ENCODE measurements at places on chromosomes 16 and 17.
A peak's percentile ranks its signal among the peaks of the same experiment; 100 is the strongest.

GRCh38 chr17:28717578-28718332, at the start of gene RAB34:
Gene RAB34 (minus strand): TSS chr17:28717868. CDS start chr17:28717266, 602 bp downstream.
- no peak for DNase-seq

DNA sequence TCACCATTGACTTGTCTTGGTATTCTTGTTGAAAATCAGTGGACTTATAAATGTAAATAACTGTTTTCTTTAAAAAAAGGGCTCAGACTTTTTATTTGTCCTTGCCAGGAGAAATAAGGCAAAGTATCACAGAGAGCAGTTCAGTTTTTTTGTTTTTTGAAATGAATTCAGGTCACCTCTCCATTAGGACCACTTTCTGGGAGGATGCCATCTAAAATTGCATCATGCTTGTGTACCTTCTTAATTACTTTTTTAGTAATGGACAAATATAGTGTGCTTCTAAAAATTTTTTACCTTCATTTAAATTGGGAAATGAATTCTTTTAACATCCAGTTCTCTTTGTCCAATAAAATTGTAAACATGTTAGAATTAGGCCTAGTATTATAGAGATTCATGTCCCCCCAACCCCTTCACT, 210.0 kb downstream of the BCAS3 start:
- no peak for DNase-seq

DNA sequence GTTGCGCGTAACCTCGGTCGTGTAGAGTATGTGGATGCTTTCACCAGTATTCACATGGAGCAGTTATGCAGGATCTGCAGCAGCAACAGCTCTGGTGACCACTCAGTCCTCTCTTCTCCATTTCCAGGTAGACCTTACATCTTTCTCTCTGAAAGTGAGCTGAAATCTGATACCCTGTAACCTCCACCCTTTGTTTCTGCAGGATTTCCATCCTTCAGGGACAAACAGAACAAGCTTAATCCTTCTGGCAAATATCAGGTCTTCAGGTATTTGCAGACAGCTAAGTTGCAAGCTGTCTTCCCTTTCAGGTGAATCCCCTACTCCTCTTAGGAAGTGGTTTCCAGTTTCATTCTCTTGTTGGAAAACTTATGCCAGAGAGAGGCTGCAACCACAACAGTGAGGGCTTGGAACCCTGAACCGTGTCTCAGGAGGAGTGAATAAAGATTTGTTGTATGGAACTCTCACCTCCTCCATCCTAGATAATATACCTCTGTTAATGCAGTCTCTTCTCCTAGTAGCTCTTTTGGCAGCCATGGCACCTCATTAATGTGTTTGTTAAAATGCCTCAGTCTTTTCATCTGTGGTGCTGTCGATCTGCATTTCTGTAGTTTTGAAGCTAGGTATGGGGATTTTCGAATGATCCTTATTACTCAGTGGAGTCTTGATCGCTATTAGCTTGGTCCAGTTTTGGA, 172.5 kb downstream of the PRKCA start:
- no peak for DNase-seq

- no peak for DNase-seq
These were observed 25.4 kb downstream of the CRAMP1 start for GRCh38 chr16:1637526-1637925.

DNA sequence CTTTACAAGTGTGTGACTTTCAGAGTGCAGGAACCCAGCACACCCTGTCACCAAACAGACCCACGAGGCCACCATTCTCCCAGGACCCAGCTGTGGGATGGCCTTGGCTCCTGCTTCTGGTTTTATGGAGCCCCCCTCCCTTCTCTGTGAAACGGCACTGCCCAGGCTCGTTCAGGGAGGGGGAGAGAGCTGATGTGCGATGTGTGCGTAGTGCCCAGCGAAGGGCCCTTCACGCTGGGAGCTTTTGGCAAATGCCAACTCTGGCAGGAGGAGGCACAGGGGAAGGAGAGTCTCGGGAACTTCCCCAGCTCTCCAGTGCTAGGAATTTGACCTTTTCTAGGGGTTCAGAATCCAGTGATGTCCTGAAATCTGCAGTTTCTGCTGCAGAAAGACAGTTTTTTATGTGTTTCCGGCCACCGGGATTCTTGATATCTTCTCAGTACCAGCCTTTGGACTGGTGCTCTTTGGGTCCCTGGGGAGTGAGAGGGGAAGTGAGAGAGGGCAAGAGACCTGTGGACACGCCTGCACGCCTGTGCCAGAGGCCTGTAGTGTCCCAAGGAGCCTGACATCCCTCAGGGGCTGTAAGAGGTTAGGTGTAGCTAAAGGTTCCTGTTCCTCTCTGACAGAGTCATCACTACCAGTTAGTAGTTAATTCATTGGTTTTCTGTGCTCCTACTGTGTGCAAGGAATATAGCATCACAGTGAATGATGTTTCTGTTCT, 45.1 kb downstream of the CMIP start:
- DNase-seq = no peak

GRCh38 chr17:146546-146945, 9.2 kb downstream of the SCGB1C2 start:
- DNase-seq = no peak

- DNase-seq = no peak
These were observed 186.7 kb downstream of the MSI2 start for GRCh38 chr17:57442914-57443571.

DNA sequence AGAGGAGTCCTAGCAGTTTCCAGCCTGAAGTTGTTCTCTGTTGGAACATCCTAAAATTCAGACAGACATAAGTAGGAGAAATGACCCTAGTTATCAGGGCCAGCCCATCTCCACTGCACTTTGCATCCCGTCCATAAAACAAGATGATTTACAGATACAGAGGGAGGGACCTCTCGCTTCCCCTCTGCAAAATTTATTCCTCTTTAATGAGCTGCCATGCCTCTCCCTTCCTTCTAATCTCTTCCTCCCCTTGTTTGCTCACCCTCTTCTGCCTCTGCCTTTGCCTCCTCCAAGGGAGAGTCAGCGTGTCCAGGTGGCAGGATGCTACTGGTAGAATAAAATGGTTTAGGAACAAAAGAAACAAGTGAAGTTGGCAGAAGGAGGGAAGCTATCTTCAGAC, 351.3 kb downstream of the SOX9 start:
- no peak for DNase-seq

- DNase-seq = no peak
These were observed 12.2 kb downstream of the HIC1 start for GRCh38 chr17:2067048-2067561.

GRCh38 chr16:75550211-75550662, 5.8 kb downstream of the TMEM231 start:
- DNase-seq = peak; percentile 14

- DNase-seq = no peak
These were observed 5.2 kb upstream of the KCNH6 start for GRCh38 chr17:63517825-63518534.

DNA sequence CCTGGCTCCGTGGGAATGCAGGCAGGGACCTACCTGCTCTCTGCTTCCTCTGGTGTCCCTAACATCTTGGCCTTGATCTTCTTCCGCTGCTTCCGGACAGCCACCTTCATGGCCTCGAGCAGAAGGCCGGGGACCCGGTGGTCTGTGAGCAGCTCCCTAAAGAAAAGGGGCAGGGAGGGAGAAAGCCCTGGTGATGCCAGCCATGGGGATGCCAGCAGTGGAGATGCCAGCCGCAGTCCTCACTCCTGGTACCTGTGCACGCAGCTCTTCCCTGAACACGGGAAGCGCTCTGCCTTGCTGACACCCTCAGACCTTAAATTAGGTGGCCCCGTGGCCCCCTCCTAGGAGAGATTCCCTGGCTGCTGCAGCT, 1.9 kb downstream of the RILP start:
- DNase-seq = no peak

DNA sequence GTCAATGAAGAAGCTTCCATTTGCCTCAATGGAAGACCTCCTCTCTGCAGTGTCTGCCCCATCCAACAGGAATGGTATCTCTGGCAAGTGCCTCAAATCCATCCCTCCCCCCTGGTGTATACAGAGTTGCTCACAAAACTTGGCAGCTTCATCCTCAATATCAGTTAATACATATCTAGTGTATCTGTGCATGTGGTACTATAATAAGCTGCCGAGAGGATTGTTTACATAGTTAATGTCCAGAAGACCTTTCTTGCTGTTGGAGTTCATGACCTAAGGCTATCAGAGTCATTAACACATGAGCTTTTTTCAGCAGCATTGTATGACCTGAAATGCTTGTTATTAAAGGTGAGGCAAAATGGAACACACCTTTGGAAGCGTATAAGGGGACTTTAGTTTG, 14.0 kb upstream of the RASL10B start:
- DNase-seq = no peak

- DNase-seq = peak; percentile 26
These were observed 180.8 kb downstream of the RBFOX1 start for GRCh38 chr16:7513429-7513828.

DNA sequence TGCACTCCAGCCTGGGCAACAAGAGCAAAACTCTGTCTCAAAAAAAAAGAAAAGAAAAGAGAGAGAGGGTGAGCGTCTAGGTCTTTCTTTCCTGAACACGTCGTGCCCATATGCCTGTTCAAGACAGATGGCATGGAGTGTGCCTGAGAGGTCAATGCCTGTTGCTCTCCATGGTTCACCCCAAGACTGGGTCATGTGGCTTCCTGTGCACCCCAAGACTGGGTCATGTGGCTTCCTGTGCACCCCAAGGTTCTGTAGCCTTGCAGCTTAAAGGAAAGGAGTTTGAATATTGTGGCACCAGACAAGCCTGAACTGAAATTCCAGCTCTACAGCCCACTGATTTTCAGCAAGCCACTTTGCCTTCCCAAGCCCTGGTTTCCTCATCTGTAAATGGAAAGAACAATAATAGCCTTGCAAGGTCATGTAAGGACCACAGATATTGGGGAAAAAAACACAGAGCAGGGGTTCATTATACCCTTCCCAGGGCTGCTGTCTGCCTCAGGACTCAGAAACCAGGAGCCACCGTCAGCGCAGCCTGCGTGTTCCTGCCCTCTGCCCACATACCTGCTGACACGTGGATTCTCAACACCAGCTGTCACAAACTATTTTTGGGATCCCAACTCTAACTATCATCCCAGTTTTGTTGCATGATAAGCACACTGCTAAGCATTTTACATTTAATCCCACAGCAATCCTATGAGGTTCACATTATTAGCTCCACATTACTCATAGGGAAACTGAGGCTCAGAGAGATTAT, 18.0 kb upstream of the NAGS start:
- no peak for DNase-seq

- no peak for DNase-seq
These were observed 67.0 kb upstream of the ENDOV start for GRCh38 chr17:80347948-80348351.

DNA sequence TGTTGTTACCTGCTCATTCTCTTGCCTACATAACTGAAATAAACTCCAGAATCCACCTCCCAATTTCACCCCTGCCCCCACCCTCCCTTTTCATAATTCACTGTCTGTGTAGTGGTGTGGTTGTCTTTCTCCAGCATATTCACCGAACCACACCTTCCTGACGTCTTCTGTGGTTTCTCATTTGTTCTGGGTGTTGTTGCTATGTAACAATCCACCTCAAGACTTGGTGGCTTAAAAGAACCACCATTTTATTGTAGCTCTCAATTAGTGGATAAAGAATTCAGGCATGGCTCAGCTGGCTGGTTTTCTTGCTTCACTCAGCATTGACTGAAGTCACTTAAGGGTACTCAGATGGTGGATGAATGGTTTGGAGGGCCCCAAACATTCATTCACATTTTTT, 229.8 kb downstream of the MAF start:
- no peak for DNase-seq

DNA sequence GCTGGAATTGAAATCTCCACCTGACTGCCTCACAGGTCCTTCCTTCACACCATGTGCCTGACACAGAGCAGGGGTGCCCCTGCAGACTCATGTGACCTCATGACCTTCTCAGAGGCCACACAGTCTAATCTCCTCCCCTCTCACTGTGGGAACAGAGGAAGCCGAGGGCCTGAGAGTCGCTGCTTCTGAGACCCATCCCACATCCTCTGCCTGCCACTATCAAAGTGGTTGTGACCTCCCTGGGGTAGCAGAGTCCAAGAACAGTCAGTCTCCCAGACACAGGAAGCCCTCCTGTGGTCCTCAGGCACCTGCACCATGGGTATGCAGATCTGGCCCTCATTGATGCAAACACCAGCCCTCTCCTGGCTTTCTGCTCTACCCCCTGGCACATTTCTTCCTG, 78.5 kb downstream of the RAB11FIP4 start:
- DNase-seq = no peak

- DNase-seq = no peak
These were observed 805 bp upstream of the ORAI3 start for GRCh38 chr16:30947859-30948666.

- DNase-seq = no peak
These were observed 15.2 kb downstream of the EMP2 start for GRCh38 chr16:10565167-10565566.

DNA sequence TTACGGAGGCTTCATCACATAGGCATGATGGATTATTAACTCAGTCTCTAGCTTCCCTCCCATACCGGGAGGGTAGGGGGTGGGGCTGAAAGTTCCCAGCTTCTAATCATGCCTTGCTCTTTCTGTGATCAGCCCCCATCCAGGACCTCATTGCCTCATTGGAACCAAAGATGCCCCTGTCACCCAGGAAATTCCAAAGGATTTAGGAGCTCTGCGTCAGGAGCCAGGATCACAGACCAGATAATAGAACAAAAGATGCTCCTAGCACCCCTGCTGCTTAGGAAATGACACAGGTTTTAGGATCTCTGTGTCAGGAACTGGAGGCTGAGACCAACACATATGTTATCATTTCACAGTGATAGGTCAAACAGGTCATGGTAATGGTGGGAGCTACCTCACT, 9.7 kb downstream of the USB1 start:
- DNase-seq = no peak

- DNase-seq = no peak
These were observed 11.3 kb downstream of the GINS2 start for GRCh38 chr16:85677383-85677967.

- no peak for DNase-seq
These were observed 393 bp upstream of the PSMB10 start for GRCh38 chr16:67936880-67937605.

- DNase-seq = no peak
These were observed 1.4 kb upstream of the KANSL1 start for GRCh38 chr17:46194393-46195216.

DNA sequence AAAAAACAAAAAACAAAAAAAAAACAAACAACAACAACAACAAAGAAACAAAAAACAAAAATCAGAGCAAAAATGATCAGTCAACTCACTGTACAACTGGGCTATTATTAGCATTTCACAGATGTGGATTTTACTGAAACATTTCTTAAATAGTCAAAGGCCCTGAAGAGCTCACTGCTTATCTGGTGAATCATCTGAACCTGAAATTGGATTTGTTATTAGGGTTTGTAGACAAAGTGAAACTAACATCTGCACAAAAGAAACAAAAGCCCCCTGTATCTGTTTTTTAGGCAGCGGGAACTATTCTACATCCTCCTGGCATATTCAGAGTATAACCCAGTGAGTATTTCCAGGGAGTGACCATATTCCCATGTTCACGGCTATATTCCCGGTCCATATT, 32.6 kb upstream of the KSR1 start:
- no peak for DNase-seq

GRCh38 chr17:14432079-14432478, 131.2 kb downstream of the HS3ST3B1 start:
- DNase-seq = no peak

- DNase-seq = no peak
These were observed 2.8 kb downstream of the IGFALS start for GRCh38 chr16:1790611-1791255.

Measured in CMK (cell line).